ENCODE measurements at places on chromosomes 7 and 10.

DNA sequence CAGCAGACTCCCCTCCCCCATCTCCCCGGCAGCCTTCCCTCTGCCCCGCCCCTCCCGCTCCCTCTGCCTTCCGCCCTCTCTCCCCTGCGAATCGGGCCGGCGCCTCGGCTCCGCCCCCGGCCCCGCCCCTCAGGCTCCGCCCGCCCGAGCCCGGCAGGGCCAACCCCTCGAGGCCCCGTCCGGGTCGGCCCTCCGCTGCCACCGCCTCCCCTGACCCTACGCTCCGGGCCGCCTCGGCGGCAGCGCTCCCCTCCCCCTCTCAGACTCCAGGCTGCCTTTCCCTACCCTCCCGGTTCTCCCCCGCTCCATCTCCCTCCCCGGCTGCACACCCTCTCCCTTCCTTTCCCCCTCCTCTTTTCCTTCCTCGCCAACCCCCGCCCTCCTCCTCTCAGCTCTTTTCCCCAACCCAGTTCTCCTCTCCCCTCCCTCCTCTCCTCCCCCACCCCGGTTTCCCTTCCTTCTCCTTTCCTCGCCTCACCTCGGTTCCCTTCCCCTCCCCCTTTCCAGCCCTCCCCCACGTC is 1.6 kb downstream of the ZNF467 start:
- DNase-seq = peak; percentile 84

DNA sequence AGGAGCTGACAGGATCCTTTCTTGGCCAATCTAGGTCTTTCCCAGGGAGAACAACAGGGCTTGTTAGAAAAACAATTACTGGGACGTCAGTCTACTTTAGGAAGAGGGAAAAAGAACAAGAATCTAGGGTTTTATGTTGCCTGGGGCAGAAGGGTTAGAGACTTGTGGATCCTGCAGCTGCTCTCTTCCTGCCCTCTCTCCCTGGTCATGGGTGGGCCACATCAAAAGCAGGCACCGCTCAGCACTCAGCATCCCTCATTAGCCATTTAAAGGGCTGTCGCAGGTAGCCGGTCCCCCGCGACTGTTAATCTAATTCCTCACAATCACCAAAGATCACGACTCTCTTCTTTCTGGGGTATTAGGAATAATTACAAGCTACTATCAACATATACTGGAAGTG is 631.9 kb downstream of the CALN1 start:
- DNase-seq = no peak

- DNase-seq = peak; percentile 44
Measured at GRCh38 chr7:5690931-5691473, 90.5 kb downstream of the RNF216 start.

GRCh38 chr7:18874880-18875279 is 242.6 kb downstream of the TWIST1 start:
- DNase-seq = no peak

GRCh38 chr7:155217634-155218033 is 80.0 kb upstream of the INSIG1 start:
- DNase-seq = no peak

DNA sequence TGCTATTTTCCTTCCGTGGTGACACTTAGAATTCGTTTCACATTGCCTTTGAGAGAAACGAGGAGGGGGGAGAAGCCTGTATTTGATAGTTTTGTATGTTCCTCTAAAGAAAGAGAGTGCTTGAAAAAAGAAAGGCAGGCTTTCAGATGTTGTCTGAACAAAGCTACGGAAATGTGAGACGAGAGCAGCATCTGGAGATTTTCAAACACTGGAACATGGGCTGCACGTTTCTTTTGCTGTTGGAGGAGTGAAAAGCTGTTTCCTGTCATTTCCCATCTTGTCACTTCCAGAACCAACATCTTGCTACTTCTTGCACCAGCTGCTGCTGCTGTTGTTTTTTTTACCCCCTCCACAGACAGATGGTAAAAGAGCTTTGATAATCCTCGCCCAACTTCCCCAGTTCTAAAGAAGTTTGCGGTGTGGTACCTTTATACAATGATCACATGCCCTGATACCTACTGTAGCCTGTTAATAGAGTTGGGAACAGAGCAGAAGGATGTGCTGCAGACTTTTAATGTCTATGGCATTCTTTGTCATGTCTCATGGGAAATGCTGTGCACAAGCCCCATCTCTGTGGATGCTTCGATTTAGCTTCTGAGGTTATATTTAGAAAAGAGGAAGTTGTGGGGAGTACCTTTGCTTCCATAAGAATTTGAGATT is 408.1 kb downstream of the AUTS2 start:
- DNase-seq = no peak

DNA sequence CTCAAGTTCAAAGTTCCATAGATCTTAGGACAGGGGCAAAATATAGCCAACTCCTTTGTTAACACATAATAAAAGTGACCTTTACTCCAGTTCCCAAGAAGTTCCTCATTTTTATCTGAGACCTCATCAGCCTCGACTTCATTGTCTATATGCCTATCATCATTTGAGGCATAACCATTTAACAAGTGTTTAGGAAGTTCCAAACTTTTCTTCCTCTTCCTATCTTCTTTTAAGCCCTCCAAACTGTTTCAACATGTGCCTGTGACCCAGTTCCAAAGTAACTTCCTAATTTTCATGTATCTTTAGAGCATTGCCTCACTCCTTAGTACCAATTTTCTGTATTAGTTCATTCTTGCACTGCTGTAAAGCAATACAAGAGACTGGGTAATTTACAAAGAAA is 569.1 kb downstream of the ANKRD7 start:
- DNase-seq = no peak

- DNase-seq = no peak
Measured at GRCh38 chr7:147249956-147250355, 1133.4 kb downstream of the CNTNAP2 start.

DNA sequence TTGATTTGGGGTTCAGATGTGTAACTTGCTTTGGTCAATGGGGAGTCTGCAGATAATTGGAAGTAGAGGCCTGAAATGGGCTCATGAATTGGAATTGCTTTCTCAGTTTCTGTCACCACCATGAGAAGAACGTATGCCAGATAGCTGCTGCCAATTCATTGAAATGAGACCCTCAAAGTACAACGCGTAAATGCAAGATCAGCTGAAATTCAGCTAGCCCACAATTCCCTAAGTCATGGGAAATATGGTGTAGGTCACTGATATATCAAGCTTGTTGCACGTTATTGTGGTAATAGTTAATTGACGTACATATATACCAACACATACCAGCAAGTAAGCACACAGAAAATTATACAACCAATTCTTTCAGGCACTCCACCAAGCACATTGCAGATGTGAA is 520.0 kb downstream of the NRG3 start:
- no peak for DNase-seq

- DNase-seq = no peak
Measured at GRCh38 chr7:154910977-154911376, 91.9 kb downstream of the PAXIP1 start.

- DNase-seq = no peak
Measured at GRCh38 chr10:32616438-32616837, 170.5 kb downstream of the CCDC7 start.

- DNase-seq = no peak
Measured at GRCh38 chr7:45710271-45711160, 136.3 kb downstream of the ADCY1 start.

GRCh38 chr10:1762076-1762475 is 24.8 kb upstream of the ADARB2 start:
- DNase-seq = no peak

- no peak for DNase-seq
Measured at GRCh38 chr10:111114758-111115500, 38.1 kb downstream of the ADRA2A start.

- no peak for DNase-seq
Measured at GRCh38 chr10:86373828-86374227, 7.2 kb upstream of the GRID1 start.

DNA sequence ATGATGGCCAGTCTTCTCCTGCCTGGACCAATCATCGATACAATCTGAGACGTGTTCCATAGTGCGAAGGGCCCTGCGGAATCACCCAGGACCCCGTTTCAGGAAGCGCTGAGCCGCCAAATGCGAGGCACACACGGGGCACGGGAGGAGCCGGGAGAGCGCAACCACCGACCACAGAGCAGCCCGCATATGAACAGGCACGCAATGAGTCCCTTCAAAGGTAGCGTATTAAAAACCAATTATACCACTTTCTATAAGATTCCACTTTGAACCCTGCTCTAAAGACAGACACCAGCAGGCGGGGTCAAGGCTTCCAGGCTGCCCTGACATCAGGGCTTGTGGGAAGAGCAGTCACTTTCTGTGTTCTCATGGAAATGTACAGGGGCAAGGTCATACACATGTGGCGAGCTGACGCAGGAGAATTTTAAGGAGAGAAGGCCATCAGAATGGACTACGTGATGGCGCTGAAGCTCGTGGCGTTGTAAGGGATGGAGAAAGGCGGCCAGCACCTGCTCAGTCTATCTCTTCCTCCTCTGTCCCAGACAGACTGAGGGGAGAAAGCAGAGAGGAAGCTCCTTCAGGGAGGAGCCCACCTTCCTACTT is 46.2 kb downstream of the AMZ1 start:
- no peak for DNase-seq

DNA sequence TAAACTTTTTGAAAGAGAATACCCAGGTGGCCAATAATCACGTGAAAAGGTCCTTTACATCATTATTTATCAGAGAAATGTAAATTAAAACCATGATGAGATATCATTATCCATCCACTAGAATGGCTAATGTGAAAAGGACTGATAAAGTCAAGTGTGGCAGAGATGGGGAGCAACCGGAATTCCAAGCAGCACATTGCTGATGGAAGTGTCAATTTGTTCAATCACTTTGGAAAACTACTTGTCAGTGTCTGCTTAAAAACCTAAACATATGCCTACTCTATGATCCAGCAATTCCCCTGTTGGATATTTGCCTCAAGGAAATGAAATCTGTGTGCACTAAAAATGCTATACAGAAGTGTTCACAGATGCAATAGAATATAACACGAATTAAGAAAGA is 465.6 kb downstream of the PLXNA4 start:
- DNase-seq = no peak

DNA sequence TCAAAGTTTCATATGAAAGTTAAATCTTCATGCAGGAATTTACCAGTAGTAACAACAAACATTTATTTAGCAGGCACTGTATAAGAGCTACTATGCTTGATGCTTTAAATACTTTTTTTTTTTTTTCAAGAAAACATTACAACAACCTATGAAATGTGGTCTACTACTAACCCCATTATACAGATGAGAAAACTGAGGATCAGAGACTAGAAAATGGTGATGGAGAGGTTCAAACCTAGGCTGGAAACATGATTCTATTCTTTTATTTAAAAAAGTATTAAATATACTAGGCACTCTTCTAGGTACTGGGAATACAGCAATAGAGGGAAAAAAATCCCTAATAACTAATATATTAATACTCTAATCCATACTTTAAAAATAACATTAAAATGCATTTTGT is 40.6 kb upstream of the TMEM168 start:
- DNase-seq = no peak
